ENCODE measurements at places on chromosomes 7 and 10.

DNA sequence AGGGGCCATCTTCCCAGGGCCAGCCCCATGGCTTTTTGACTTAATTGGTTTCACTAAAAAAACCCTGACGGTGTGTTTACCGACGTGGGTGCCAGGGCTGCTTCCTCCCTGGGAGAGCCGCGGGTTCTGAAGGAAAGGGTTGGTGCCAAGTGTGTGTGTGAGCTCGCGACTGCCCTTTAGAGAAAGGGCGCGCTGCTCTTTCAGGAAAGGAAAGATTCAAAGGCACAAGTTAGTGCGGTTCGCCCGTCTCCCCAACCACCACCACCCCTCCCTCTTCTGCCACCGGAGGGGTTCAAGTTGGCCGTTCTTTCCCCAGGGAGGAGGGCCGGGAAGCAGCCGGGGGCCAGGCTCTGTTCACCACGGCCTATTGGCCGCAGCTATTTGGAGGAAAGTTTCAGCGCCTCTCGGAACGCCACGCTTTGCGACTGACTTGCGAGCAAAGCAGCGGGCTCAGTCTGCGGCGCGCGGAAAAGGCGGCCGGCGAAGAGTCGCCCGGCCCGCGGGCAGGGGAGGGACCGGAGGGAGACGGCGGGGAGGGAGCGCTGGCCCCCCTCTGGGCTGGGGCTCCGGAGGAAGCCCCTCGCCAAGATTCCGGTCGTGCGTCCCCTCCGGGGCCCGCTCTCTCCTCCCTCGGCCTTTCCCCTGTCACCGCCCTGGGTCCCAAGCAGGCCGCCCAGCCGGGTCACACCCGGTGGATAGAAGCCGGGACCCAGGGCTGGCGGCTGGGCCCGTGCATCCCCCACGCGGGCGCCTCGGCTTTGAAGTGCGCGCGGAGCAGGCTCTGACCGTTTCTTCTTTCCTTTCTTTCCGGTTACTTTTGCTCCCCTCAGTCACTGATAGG lies 165.9 kb upstream of the PPP1R3A start:
- no peak for DNase-seq

GRCh38 chr7:142319970-142320369 lies 62.1 kb upstream of the PRSS58 start:
- no peak for DNase-seq

DNA sequence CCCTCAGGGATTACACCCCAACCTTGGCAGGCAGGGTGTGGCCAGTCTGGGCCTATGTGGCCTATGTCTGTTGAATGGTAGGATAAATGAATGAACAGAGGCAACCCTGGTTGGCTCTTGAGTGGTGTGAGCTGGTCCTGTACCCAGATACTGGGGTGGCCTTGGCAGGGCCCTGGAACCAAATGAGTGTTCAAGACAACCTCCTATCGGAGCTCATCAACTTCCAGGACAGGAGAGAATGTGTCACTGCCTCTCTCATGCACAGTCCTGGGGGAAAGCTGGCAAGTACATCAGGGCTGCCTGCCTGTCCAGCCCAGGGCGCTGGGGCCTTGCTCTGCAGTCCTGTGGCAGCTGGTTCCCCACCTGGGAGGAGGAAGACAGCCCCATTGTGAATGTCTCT lies 271.6 kb downstream of the CALN1 start:
- DNase-seq: no peak

DNA sequence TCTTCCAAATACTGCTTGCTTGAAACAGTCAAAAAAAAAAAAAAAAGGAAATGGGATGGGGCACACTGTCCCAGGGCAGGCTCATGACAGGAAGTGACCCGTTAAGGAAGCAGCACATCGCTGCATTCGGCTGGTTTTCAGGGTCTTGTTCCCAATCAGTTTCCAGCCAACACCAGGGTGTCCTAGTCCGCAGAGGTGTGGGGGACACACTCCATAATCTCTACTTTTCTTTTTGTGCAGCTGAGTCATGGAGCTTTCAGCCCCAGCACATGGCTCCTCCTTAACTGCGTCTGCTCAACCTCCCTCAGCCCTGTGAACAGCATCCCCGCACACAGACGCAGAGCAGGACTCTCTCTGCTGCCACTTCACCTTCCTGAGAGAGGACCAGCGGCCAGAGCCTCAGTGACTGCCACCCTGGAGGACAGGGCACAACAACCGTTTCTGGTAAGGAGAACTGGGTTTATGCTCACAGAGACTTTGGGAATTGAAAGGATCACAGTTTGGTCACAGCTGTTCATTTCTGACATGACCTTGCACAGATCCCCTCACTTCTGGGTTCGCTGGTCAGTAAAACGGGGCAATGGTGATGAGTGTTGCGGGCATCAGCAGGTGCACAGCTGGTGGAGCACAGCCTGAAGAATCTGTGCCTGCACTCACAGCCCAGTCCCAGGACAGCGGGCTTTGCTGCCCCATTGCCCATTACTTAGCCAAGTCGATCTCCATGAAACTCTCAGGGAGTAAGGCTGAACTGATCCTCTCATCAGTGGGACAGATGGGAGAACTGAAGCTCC lies at the start of gene GIMAP5:
Gene GIMAP5, plus strand, starts transcription at position 154 of the 791 bp plus-strand sequence. CDS start 3,467 bp downstream, outside the sequence.
- no peak for DNase-seq

- no peak for DNase-seq
These were observed 83.4 kb upstream of the SMNDC1 start for GRCh38 chr10:110387983-110388686.

- no peak for DNase-seq
These were observed 79.1 kb downstream of the NAMPT start for GRCh38 chr7:106205621-106206222.

- DNase-seq: no peak
These were observed 23.2 kb downstream of the PILRA start for GRCh38 chr7:100396421-100396982.

DNA sequence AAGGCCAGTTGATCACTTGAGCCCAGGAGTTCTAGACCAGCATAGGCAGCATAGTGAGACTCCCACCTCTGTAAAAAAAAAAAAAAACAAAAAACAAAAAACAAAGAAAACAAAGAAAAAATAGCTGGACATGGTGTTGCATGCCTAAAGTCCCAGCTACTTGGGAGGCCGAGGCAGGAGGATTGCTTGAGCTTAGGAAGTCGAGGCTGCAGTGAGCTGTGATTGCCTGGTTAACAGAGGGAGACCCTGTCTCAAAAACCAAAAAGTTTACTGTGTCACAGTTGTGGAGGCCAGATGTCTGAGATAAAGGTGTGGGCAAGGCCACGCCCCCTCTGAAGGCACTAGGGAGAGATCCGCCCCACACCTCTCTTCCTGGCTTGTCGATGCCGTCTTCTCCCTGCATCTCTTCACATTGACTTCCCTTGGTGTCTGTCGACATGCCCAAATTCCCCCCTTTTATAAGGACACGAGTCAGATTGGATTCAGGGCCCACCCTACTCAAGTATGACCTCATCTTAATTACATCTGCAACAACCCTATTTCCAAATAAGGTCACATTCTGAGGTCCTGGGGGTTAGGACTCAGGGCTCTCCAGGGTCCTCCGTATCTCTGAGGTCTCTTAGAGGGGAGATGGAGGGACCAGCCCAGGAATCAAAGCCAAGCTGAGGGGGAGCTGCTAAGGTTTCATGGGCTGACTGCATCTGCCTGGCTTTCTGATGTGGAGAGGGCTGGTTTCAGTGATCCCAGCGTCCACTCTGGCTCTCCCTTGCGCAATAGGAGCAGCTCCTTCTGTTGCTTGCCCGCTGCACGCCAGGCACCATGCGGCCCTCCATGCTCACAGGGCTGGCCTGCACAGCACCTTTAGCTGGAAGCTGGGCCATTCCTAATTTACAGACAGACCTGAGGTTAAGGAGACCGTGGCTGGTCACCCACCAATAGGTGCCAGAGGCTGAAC lies 23.1 kb downstream of the AGAP3 start:
- DNase-seq: no peak

- no peak for DNase-seq
These were observed 56.5 kb downstream of the ST7 start for GRCh38 chr7:117009705-117010361.

DNA sequence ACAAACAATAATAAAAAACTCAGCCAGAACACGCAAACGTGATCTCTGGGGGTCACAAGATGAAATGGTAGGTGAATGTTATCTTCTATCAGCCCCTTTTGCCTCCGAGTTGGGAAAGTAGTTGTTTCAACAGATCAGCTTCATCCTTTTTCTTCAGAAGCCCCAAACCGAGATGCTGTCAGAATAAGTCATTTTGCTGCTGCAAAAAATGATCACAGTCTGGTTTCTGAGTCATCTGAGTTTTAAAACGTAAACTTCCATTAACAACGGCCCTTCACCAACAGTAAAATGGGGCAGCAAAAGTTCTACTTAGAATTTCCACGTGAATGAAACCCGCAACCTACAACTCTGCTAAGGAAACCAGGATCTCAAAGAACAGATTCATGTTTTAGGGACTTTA lies 44.9 kb downstream of the JCAD start:
- DNase-seq: no peak

GRCh38 chr7:54833001-54833467 lies 74.0 kb upstream of the SEC61G start:
- DNase-seq: no peak

GRCh38 chr7:15085366-15085765 lies 182.8 kb upstream of the DGKB start:
- no peak for DNase-seq

DNA sequence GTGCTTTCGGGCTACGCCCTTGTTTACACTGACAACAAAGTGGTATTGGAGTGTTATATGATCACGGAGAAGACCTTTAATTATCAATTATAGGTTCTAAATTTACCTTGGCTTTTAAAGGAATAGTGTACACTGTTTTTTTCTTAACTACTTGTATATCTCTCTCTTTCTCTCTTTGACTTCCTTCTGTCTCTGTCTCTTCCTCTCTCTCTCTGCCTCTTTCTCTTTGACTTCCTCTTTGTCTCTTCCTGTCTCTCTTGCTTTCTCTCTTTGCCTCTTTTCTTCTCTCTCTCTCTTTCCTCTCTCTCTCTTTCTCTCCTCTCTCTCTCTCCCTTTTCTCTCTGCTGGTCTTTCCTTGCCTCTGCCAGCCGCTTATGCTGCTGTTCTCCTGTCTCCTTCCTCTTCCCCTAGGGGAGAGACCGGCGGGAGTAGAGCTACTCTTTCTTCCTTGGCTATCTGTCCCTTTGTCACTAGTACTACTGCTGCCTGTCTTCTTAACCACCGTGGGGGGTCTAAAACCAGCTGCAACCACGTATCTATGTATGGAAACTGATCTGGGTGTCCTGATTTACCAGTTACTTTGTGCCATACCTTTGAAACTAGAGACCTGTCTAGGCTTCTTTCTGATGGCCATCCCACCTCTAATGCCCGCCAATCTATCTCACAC lies 36.9 kb upstream of the GSDME start:
- DNase-seq: no peak
